ENCODE measurements at places on chromosomes 5 and 9. TPM values are rescaled to one million over a fixed set of nuclear protein-coding genes. Genes with fewer than 3 reads are reported as not detected.

The LRRC14B gene
- total RNA-seq: not detected

The BRINP1 gene
- total RNA-seq: not detected

The TERT gene
- total RNA-seq: 1.5 TPM

The TEX48 gene
- not detected for total RNA-seq

The CDKN2A gene
- 14.6 TPM for total RNA-seq

The PCDHB12 gene
- total RNA-seq: not detected

The ZNF608 gene
- 25.7 TPM for total RNA-seq

The COL5A1 gene
- 0.58 TPM for total RNA-seq

The PCDHA2 gene
- total RNA-seq: not detected

The PCDHGB2 gene
- 0.18 TPM for total RNA-seq

The NRG2 gene
- 2.0 TPM for total RNA-seq

The C5orf52 gene
- total RNA-seq: not detected

The FAM221B gene
- not detected for total RNA-seq

The CD72 gene
- 2.4 TPM for total RNA-seq

The PLPPR1 gene
- total RNA-seq: not detected

The TAF1L gene
- total RNA-seq: under 0.01 TPM

The EQTN gene
- total RNA-seq: not detected

The ARHGEF39 gene
- 12.4 TPM for total RNA-seq

The RECK gene
- 9.2 TPM for total RNA-seq

The CSF1R gene
- total RNA-seq: 1.1 TPM

The PAIP2 gene
- 70.2 TPM for total RNA-seq

The HTR1A gene
- not detected for total RNA-seq

The PPP2CA gene
- 405 TPM for total RNA-seq

The SLC25A48 gene
- 1.2 TPM for total RNA-seq

The SLC1A1 gene
- total RNA-seq: 2.6 TPM

The SLC34A3 gene
- total RNA-seq: not detected

The PCDHA1 gene
- total RNA-seq: 0.03 TPM

The ABO gene
- total RNA-seq: not detected

The ERP44 gene
- 10.9 TPM for total RNA-seq

The NDUFAF2 gene
- 87.6 TPM for total RNA-seq

The GRXCR2 gene
- total RNA-seq: not detected

The TPPP gene
- 0.62 TPM for total RNA-seq

The F2RL1 gene
- total RNA-seq: 162 TPM

The PCDHGA1 gene
- total RNA-seq: not detected

The FBXO10 gene
- total RNA-seq: 17.5 TPM

The FOXD4L3 gene
- not detected for total RNA-seq

The OXCT1 gene
- 9.6 TPM for total RNA-seq

The CER1 gene
- total RNA-seq: not detected

The PALM2AKAP2 gene
- total RNA-seq: not detected

The KIF24 gene
- total RNA-seq: 5.2 TPM

The LCP2 gene
- total RNA-seq: not detected

The GBA2 gene
- 37.2 TPM for total RNA-seq

The ARHGEF37 gene
- total RNA-seq: not detected

The COL15A1 gene
- not detected for total RNA-seq

The IFNA21 gene
- not detected for total RNA-seq

The LPAR1 gene
- not detected for total RNA-seq
